CD4-positive, alpha-beta T cell treated with Interleukin-15 for 1 hour (primary cell): ENCODE measurements at places on chromosomes 6 and 20.
A peak's percentile ranks its signal among the peaks of the same experiment; 100 is the strongest.

DNA sequence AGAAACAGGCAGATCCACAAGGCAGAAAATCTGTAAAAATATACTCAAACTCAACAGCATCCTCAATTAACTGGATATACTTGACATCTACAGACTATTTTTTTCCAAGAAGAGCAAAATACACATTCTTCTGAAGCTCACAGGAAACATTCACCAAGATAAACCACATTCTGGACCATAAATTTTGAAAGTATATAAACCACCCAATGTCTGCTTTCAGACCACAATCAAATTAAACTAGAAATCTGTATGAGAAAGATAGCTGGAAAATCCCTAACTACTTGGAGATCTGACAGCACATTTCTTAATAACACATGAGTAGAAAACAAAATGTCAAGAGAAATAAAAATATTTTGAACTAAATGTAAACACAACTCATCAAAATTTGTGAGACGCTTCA is 195.5 kb downstream of the ERMARD start:
- no peak for DNase-seq

- no peak for DNase-seq
Observed at GRCh38 chr6:149423964-149424440, 23.9 kb downstream of the SUMO4 start.

- DNase-seq = peak; percentile 86
Observed at GRCh38 chr20:49216991-49217578, 2.1 kb upstream of the DDX27 start.

DNA sequence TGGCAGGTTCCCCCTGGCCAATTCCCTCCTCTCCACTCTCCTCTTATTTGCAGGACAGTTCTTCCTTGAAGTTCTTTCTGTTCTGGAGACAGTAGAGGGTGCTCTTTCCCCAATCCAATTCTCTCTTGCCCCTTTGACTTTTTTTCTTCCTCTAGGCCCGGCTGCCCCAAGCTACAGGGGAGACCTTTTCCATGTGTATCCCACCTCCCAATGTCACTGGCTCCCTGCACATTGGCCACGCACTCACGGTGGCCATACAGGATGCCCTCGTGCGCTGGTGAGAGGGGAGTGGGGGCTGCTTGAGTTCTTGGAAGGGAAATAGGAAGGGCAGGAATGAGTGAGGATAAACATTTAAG is 1.5 kb downstream of the VARS2 start:
- no peak for DNase-seq

DNA sequence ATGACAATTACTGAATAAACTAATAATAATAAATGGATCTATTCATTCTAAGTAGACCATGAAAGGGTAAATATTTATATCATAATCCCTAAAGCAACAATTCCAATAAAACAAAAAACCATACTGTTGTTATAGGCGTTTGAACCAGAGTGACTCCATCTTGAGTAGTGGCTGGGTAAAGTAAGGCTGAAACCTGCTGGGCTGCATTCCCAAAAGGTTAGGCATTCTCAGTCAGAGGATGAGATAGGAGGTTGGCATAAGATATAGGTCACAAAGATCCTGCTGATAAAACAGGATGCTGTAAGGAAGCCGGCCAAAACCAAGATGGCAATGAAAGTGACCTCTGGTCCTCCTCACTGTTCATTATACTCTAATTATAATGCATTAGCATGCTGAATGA is 8.3 kb downstream of the OR2H1 start:
- DNase-seq = no peak

GRCh38 chr6:41406728-41407489 is 71.5 kb downstream of the NCR2 start:
- no peak for DNase-seq

GRCh38 chr6:33433544-33434191 is 13.8 kb downstream of the SYNGAP1 start:
- no peak for DNase-seq

GRCh38 chr20:36950414-36951197 is 902 bp downstream of the SAMHD1 start:
- no peak for DNase-seq

DNA sequence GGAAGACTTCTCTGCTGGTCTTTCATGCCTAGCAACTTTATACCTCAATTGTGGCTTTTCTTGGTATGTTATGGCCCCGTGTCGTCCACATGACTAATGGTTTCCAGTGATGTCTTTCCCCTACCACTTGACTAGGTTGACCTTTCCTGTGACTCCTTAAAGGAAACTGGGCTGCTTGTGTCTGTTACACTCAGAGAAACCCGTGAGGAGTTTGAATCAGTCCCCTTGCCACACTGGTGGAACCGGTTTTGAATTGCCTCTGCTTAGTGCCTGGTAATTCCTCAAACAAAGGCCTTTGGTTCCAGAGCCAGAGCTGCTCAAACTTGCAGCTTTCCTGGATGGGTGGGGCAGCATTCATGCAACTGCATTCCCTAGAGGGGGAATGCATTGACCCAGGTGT is 21.9 kb downstream of the ECT2L start:
- no peak for DNase-seq
